SHP77 treated with DMSO at 0.1 percent for 48 hours (cell line): ENCODE measurements at places on chromosomes 3 and 15.

DNA sequence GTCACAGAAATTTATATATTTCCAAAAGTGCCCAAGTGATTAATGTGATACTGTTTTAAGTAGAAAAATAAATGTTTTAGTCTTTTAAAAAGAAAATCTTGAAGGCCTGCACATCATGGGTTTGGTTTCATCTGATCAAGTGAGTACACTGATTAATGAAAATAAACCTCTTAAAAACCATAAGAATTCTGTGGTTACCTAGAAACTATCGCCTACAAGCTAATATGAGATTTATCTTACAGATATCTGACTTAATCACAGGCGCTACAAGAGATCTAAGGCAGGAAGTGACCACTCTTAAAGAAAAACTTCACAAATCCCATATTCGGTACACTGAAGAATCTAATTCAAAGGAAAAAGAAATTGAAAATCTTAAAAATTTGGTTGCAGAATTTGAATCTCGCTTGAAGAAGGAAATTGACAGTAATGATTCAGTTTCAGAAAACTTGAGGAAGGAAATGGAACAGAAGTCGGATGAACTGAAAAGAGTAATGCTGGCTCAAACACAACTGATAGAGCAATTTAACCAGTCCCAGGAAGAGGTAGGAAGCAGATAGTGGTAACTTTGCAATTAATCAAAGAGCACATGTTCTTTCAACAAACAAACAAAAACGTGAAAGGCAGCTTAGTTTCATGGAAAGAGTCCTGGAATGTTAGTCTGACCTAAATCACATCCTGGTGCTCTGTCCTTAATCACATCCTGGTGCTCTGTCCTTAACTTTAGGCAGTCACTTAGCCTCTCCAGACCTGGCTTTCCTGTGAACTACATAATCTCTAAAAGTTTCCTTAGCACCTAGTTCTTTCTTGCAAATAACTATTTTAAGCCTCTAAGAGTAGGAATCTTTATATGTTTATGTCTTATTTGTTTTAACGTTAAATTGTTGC is 131.8 kb downstream of the CCNL1 start:
- DNase-seq = no peak

DNA sequence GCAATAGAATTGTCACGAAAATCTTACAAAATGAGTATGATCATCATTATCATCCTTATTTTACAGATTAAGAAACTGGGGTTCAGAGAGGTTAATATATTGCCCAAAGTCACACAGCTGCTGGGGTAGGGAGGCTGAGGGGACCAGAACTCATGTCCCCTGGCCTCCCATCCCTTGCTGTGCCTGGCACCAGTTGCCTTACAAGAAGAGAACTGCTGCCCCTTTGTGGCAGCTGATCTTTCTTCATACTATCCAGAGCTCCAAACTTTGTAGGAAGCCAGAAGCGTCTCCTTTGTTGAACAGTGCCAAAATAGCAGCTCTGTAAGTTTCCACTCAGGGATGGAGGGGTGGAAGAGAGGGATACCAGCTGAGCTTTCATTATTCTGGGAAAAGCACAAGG is 236.8 kb upstream of the TBC1D5 start:
- DNase-seq = no peak

- no peak for DNase-seq
Measured at GRCh38 chr3:183975981-183976662, 41.6 kb downstream of the ABCC5 start.

GRCh38 chr15:31975830-31976229 is 54.5 kb upstream of the CHRNA7 start:
- DNase-seq = no peak

DNA sequence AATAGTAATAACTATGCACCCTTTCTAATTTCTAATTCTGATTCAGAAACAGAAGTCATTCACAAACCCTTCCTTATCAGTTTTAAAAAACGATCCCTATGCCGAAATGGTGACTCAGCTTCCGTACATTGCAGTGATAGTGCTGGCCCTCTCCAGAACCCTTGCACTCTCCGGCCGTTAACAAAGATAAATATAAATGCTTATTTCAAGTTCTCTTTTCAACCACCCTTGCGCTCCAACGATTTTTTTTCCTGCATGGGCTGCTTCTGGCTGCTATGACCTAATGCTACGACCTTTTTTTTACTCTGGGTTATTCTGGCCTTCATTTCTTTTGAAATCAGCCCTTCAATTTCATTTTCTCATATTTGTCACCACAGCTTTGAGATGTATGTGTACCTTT is 646.2 kb downstream of the NTRK3 start:
- DNase-seq = no peak

DNA sequence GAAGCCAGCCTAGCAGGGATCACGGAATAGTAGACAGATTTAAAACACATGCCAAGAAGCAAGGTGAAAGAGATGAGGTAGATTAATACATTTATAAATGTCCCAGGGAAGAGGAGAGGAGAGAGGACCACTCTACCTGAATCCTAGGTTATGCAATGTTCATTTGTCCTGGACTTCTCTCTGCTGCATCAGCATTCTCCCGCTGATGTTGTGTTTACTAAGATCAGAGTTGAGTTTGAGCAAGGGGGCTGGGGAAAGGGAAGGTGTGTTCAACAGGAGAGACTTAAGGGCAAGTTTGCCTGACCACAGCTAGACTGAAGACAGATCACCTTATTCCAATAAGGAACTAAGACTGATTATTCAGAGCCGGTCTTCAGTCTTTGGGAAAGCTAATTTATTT is 1.1 kb upstream of the KPNA1 start:
- no peak for DNase-seq

DNA sequence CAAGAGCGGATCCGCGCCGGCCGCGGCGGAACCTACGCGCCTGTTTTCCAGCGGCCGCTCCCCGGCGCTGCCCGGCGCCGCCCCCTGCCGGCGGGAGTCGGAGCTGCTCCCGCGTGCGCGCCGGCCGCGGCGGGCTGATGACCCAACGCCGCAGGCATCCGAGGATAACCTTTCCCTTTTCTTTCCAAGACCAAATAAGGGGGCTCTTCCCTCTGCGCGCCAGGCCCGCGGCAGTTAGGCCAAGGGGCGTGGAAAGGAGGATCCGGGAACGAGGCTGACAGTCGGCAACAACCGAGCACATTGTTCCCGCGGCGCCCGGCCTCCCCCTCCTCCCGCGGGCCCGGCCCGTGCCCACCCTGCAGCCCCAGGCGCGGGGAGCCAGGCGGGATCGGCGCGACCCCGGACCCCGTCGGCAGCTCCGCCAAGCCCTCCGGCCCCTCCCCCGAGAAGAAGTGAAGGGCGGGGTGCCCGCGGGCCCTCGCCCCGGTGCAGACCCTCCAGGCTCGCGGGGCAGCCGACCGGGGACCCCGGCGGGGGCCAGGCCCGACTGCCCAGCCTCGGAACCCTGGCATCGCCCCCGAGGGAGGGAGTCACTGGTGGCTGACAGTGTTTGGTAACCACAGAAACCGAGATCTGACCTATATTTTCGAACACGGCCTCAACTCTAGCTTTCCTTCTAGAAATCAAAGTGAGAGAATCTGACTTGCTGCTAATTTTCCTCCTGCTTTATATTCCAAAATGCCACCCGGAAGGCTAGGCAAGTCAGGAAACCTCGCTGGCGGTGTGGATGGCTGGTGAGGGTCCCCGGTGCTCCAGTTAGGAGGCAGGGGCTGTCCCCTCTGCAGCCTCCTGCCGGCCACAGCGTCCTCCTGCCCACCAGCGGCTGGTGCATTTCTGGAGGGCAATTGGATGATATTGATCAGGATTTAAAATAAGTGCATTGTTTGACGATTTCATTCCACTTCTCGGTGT is 45.6 kb upstream of the SYNM start:
- no peak for DNase-seq

DNA sequence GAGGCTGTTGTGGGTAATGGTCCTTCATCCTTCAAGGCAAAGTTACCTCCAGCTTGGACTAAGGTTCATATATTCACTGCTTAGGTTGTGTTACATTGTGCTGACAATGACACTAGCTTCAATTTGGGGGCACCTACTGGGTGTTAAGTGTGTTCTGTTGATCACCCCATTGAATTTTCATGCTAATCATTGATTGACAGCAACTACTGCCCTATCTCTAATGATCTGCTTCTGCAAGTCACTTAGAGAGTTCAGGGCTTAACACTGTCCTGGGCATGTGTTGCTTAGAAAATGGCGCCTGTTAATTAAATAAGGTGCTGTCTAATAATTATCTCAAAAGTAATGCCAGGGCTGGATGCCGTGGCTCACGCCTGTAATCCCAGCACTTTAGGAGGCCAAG is 3.4 kb downstream of the FLNB start:
- DNase-seq = no peak

- DNase-seq = no peak
Measured at GRCh38 chr3:37330466-37330865, 156.1 kb upstream of the LRRFIP2 start.

- DNase-seq = no peak
Measured at GRCh38 chr15:58247855-58248842, 110.0 kb downstream of the AQP9 start.

DNA sequence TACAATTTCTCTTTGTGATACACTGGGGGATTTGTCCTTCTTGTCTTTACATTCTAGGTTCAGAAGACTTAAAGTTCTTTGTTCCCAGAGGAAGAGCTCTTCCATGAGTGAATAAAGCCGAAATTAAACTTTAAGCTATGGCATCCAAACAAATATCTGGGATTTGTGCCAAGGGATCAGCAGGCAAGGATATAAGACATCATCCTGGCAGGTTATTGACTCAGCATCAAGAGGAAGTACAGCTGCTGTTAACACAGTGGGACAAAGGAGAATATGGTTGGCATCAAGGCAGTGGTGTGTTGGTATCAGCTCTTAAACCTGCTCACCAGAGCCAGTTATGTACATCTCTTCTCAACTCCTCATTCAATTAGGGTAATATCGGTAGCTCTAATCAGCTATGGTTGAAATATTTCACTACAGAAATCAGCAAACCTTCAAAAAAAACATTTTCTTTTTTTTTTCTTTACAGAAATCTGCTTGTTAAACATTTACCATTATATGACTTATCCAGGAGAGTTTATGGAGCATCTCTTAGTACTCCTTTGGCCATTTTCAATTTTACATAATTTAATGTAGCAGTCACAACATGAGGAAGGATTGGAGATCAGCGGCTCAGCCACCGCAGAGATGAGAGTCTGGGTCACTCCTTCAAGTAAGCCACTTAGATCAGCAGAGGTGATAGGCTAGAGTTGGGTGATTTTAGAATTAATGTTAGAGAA is 1198.6 kb upstream of the EPHA6 start:
- DNase-seq = peak; percentile 19

DNA sequence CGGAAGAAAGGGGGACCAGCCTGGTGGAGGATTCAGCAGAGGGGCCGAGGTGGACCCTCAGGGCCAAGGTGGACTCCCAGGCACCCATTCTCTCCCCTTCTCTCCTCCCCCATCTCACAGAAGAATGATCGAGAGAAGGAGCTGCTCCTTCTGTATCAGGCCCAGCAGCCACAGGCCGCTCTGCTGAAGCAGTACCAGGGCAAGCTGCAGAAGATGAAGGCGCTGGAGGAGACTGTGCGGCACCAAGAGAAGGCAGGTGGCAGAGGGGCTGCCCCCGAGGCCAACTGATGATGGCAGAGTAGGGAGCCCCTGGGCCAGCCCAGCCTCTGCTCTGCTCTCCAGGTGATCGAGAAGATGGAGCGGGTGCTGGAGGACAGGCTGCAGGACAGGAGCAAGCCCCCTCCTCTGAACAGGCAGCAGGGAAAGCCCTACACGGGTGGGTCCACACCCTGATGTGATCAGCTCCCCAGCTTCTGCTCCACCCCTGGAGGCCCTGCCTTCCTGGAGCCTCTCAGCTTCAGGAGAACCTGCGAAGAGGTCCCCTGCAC is 36.5 kb downstream of the CYP11A1 start:
- DNase-seq = no peak

GRCh38 chr3:26256224-26256623 is 366.3 kb upstream of the LRRC3B start:
- no peak for DNase-seq

DNA sequence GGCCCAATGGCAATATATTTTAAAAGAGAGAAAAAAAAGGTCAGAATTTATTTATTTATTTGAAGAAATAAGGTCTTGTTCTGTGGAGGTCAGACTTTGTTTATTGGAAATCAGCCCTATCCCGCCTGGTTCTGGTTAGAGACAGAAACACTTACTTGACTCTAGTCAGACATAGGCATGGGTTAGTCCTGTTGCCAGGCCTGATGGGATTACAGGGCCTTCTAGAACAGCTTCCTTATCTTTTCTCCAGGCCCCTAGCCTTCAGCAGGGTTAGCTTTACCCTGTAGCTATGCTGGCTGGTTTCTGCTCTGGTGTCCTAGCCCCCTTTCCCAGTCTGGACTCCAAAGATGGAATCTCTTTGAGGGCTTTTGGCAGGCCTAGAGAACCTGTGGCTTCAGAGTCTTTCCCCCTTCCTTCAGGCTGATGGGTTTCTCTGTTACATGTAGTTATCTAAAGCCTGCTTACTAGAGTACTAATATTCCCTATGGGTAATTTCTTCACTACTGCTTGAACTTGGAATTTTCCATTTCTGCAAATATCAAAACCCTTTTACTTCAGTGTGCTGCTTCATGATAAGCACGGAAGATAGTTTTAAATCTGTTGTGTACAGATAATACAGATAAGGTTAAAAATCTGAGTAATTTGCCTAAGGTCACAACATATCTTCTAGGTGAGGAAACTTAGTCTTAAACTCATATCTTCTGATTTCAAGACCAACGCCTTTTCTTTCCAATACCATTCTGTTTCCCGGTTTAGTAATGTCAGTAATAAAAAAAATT is 10.6 kb downstream of the IREB2 start:
- DNase-seq = no peak

- no peak for DNase-seq
Measured at GRCh38 chr15:85333132-85333831, 47.1 kb upstream of the AKAP13 start.

DNA sequence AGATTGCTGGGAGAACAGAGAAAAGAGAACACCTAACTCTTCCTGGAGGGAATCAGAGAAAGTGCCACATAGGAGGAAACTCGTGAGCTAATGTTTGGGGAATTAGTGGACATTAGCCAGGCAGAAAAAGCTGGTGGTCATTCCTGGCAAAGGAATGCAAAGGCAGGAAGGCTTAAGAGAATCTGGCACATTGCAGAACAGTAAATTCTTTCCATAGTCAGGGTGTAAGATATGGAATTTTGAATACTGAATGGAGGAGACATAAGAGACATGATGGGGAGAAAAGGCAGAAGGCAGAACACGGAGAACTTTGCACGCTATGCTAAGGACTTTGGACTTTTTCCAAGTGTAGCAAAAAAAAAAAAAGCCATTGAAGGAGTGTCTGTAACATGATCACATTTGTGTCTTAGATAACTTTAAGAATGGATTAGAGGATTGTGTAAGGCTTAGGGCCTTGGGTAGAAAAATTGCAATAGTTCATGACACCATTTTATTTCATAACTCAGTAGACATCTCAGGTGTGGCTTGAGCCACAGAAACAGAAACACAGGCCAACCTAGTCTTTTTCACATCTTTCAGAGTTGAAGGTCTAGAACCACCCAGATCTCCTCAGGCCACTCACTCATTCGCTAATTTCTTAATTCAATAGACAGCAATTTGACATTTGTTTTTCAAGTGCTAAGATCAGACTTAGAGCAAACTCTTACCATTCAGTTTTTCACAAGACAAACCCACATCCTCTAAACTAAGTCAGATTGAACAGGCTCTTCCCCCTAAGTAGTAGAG is 31.2 kb upstream of the CCDC80 start:
- DNase-seq = no peak

- DNase-seq = no peak
Measured at GRCh38 chr15:79702621-79703020, 194.2 kb downstream of the MTHFS start.
